ENCODE measurements at places on chromosomes 6 and 20. TPM values are rescaled to one million over a fixed set of nuclear protein-coding genes. Genes with fewer than 3 reads are reported as not detected.

GRCh38 chr20:5845681-5846615 is 95.7 kb downstream of the SHLD1 start:
- peak overlapping the region; percentile 30 for H3K4me3 ChIP-seq
- no peaks in the 10 kb centered on the region for H3K36me3 ChIP-seq
- H3K27ac ChIP-seq = peak overlapping the region; percentile 19
- H3K4me1 ChIP-seq = peaks cover 5% of the 10 kb centered on the region
- H3K27me3 ChIP-seq = peaks cover 1% of the 10 kb centered on the region
- no peak for DNase-seq

DNA sequence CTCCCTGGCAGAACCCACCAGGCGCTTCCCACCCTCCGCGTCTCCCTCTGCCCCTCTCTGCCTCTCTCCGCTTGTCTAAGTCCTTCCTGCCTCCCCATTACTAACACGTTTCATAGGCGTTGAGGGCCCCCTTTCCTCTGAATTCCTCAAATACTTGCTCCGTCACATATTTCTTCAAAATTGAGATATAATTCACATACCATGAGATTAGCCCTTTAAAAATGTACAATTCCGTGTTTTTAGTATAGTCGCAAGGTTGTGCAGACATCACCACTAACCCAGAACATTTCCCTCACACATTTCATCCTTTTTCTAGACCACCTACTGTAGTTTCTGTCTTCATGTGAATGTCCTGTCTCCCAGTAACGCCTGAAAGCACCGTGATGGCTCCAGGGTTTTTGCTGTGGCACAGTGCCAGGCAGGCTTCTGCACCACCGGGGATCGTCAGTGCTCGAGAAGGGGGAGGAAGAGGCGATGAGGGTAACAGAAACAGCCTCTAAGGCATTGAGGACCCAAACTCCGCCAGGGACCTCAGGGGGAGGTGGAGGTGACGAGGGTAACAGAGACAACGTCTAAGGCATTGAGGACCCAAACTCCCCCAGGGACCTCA is 141.9 kb upstream of the SNX9 start:
- H3K4me3 ChIP-seq = no peak overlapping the region
- H3K27me3 ChIP-seq = no peaks in the 10 kb centered on the region
- peaks cover 6% of the 10 kb centered on the region for H3K36me3 ChIP-seq

GRCh38 chr20:23029324-23029723 is 5.8 kb upstream of the SSTR4 start:
- H3K27me3 ChIP-seq = peaks cover 4% of the 10 kb centered on the region
- H3K4me3 ChIP-seq = no peak overlapping the region
- no peaks in the 10 kb centered on the region for H3K4me1 ChIP-seq
- DNase-seq = no peak
- no peak overlapping the region for H3K27ac ChIP-seq
- peaks cover 5% of the 10 kb centered on the region for H3K36me3 ChIP-seq

OXT gene
- not detected for total RNA-seq

GRCh38 chr6:139500977-139501376 is 126.5 kb upstream of the CITED2 start:
- H3K27ac ChIP-seq = no peak overlapping the region
- no peak for DNase-seq
- no peak overlapping the region for H3K4me3 ChIP-seq
- H3K36me3 ChIP-seq = no peaks in the 10 kb centered on the region
- no peaks in the 10 kb centered on the region for H3K4me1 ChIP-seq

- H3K4me3 ChIP-seq = no peak overlapping the region
- H3K27ac ChIP-seq = no peak overlapping the region
- H3K36me3 ChIP-seq = no peaks in the 10 kb centered on the region
- DNase-seq = no peak
- H3K4me1 ChIP-seq = peaks cover 16% of the 10 kb centered on the region
- H3K27me3 ChIP-seq = peaks cover 6% of the 10 kb centered on the region
Observed at GRCh38 chr20:61300709-61301108, 48.6 kb downstream of the CDH4 start.

DNA sequence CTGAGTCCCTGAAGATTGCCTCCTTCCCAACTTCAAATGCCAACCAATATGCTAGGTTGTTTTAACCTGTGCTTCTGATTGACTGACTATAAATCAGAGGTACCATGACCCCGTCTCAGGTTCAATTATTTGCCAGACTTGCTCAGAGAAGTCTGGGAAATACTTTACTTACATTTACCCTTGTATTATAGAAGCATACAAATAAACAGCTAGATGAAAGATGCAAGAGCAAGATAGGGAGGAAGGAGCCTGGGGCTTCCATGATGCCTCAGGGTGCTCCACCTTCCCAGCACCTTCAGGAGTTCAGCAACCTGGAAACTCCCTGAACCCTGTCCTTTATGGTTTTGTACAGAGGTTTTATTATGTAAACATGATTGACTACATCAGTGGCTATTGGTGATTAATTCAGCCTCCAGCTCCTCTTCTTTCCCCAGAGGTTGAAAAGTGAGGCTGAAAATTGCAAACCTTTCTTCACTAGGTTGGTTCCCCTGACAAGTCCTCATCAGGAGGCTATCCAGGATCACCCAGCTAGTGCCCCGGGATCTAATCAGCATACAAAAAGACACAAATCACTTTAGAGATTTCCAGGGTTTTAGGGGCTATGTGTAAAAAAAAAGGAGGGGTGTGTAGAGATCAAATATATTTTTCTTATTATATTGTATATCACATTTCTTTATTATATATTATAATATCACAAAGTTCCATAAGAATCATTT is 547.7 kb downstream of the EPM2A start:
- H3K4me1 ChIP-seq = no peaks in the 10 kb centered on the region
- no peak for DNase-seq
- H3K27ac ChIP-seq = no peak overlapping the region
- no peaks in the 10 kb centered on the region for H3K27me3 ChIP-seq
- H3K4me3 ChIP-seq = no peak overlapping the region

GRCh38 chr6:165223736-165224135 is 85.7 kb downstream of the C6orf118 start:
- peaks cover 8% of the 10 kb centered on the region for H3K4me1 ChIP-seq
- H3K4me3 ChIP-seq = no peak overlapping the region
- no peaks in the 10 kb centered on the region for H3K36me3 ChIP-seq
- no peak overlapping the region for H3K27ac ChIP-seq
- H3K27me3 ChIP-seq = no peaks in the 10 kb centered on the region

DNA sequence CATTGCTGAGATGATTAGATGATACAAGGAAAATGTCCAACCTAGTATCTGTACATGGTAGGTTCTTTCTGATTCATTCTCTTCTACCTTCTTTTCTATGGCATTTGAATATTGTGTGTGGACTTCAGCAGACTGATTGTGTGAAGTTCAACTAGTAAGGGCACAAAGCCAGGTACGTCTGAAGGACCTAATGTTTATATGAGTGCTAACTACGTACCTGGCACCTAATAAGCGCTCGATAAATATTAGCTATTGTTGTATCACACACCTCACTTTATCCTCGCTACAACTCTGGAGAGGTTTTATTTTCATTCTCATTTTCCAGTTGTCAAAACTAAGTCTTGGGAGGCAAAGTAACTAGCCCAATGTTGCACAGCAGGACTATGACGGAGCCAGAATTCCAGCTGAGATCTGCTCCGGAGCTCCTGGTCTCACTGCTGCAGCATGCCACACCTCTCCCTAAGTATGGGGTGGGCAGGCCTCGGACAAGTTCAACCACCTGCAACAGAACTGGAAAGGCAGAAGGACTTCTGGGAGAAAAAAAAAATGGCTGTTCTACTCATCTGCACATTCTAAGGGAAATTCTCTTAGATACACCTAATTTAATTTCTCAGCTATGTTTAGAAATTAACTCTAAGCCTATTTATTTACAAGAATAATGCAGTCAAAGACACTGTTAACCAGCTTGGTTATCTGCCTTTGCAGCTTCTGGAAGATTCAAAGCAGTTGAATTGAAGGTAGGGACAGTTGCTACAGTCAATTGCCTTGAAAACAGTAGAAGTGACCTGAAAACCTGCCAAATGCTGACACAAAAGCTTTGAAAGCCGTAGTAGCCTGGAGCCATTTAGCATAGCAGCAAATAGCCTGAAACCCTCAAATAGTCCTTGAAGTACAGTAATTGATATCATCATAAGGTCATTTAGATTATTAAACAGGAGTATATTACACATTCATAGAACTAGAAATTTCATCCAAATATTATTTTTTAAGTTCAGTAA is 165.0 kb downstream of the PDE7B start:
- H3K27ac ChIP-seq = no peak overlapping the region
- no peak for DNase-seq
- H3K36me3 ChIP-seq = no peaks in the 10 kb centered on the region
- H3K27me3 ChIP-seq = peaks cover 2% of the 10 kb centered on the region

DNA sequence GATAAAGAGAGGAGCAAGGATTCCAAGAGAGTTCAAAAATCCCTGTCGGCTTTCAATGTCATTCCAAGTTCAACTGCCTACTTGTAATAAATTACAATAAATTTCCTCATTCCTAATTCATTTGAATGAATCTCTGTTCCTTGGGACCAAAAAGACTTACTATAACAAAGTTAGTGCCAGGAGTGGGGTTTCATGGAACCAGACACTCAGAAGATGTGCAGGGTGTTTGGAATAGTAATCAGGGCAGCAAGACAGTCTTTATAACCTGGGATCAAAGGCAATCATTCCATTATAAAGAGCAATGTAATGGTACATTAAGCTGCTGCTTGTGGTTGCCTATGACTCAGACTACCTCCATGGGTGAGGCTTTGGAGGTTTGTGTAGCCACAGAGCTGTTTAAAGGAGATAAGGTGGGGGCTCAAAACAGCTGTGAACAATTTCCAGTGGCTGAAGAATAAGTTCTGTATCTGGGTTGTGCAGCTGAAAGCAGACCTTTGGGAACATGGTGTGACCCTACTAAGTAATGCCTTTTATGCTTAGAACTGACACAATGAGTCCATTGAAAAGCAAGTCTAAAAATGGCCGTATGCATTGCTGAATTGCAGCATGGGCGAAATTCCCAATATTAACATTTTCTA is 159.9 kb downstream of the LINC00237 start:
- H3K36me3 ChIP-seq = no peaks in the 10 kb centered on the region
- H3K27ac ChIP-seq = no peak overlapping the region
- no peaks in the 10 kb centered on the region for H3K27me3 ChIP-seq
- no peak overlapping the region for H3K4me3 ChIP-seq

- H3K4me1 ChIP-seq = no peaks in the 10 kb centered on the region
- no peak for DNase-seq
- no peak overlapping the region for H3K4me3 ChIP-seq
- no peak overlapping the region for H3K27ac ChIP-seq
- no peaks in the 10 kb centered on the region for H3K36me3 ChIP-seq
Observed at GRCh38 chr6:7125290-7125689, 17.5 kb downstream of the RREB1 start.

DNA sequence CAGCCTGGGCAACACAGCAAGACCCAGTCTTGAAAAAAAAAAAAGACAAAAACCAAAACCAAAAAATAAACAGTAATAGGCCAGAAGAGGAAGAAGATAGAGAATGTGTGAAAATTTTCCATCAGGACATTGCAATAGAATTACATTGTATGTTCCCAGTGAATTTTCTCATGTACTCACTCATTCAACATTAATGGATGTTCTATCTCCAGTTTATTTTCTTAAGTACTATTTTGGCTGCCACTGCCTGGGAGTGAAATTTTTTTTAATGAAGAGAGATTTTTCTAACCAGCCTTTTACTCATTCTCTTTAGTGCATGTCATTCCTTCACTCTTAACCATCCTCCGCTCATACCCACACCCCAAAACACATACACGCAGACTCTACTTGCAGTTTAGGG is 282.8 kb downstream of the ALDH8A1 start:
- H3K4me3 ChIP-seq = no peak overlapping the region
- DNase-seq = no peak
- no peaks in the 10 kb centered on the region for H3K27me3 ChIP-seq
- H3K27ac ChIP-seq = no peak overlapping the region

DNA sequence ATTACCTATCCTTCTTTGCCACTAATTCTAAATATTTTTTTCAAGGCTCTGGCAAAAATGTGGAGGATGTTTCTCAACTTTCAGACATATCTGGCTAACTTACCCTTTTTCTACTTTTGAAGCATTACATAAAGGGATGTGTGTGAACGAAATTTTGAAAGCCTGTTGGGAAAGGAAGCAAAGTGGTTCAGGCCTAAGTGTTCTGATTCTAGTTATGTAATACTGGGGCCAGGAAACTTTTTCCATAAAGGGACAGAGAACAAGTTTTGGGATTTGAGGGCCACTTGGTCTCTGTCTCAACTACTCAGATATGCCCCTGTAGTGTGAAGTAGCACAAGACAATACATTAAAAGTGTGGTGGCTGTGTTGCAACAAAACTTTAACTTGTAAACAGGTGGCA is 721.8 kb downstream of the PHF3 start:
- H3K36me3 ChIP-seq = no peaks in the 10 kb centered on the region
- no peak overlapping the region for H3K27ac ChIP-seq
- DNase-seq = no peak
- H3K4me1 ChIP-seq = no peaks in the 10 kb centered on the region
- H3K4me3 ChIP-seq = no peak overlapping the region

MYLK4 gene
- total RNA-seq = 0.49 TPM

GRCh38 chr6:19734061-19734460 is 103.1 kb upstream of the ID4 start:
- H3K27me3 ChIP-seq = peaks cover 3% of the 10 kb centered on the region
- no peak for DNase-seq
- H3K36me3 ChIP-seq = peaks cover 5% of the 10 kb centered on the region
- H3K4me3 ChIP-seq = no peak overlapping the region
- no peaks in the 10 kb centered on the region for H3K4me1 ChIP-seq

DNA sequence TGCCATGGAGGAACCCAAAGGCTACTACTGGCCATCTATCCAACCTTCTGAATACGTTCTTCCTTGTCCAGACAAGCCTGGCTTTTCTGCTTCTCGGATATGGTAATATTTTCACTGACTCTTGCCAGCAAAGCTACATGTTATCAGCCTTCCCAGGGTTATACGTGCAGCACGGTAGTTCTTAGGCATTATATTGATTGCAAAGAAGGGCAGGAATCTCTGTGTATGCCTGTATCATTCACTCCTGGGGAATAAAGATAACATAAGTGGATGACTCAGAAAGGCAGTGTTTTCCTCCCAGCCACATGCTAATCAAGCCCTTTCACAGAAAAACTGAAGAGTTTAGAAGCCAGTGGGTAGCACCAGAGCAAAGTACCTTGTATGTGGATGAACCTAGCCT is 98.7 kb downstream of the ADGRG6 start:
- no peaks in the 10 kb centered on the region for H3K4me1 ChIP-seq
- no peaks in the 10 kb centered on the region for H3K36me3 ChIP-seq
- H3K27ac ChIP-seq = no peak overlapping the region
- DNase-seq = no peak
- no peaks in the 10 kb centered on the region for H3K27me3 ChIP-seq

DNA sequence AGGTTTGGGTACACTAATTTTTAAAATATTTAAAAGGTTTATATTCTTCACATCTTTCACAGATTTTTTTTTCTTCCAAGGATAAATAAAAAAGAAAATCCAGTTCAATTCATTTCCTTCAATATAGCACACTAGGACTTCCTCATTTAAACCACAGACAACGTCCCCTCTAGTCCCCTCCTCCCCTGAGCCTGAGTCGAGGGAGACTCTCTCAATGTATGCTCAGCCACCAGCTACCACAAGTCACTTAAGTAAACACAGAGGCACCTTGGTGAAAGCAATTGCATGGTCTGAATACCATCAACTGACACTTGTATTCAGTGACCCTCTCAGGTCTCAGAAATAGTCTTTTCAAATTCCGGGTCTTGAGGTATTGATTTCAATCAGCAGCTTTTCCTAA is 88.6 kb downstream of the SIM1 start:
- H3K4me1 ChIP-seq = peaks cover 25% of the 10 kb centered on the region
- no peaks in the 10 kb centered on the region for H3K36me3 ChIP-seq
- peak overlapping the region; percentile 31 for H3K27ac ChIP-seq
- no peaks in the 10 kb centered on the region for H3K27me3 ChIP-seq
- no peak for DNase-seq

Data from glutamatergic neuron (in vitro differentiated cells).